SK-N-SH treated with all-trans-retinoic acid at 6 μM for 48 hours (cell line): ENCODE measurements at places on chromosomes 4 and X.

DNA sequence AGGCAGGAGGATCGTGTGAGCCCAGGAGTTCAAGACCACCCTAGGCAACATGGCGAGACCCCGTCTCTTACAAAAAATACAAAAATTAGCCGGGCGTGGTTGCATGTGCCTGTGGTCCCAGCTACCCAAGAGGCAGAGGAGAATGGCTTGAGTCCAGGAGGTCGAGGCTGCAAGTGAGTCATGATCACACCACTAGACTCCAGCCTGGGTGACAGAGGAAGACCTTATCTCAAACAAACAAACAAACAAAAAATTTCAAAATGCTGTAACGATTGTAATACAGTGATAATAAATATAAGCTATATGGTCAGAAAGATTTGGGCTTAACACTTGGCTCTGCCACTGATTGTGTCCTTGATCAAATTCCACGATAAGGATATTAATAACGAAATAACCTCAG lies 24.2 kb downstream of the SLC25A4 start:
- ATAC-seq, result no peak

DNA sequence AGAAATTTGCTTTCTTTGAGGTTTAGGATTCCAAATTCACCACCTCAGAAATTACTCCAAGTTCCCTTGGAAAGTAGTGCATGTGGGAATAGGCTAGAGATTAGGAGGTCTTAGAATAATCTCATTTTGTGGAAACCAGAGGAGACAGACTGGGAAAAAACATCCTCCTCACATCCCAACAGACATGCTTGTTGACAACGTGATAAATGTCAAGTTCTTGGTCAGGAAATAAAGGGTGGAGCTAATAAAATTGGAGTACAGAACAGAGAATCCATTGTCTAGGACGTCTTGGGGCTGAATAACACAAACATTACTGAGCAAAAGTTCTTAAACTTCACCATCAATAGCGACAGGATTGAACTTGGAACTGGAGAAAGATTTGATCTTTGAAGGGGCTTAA lies 233.4 kb downstream of the PABPC4L start:
- no peak for ATAC-seq

GRCh38 chr4:56235725-56236124 lies 151.6 kb downstream of the AASDH start:
- ATAC-seq, result no peak

GRCh38 chr4:47662975-47663374 lies 174.9 kb downstream of the CORIN start:
- ATAC-seq, result no peak

- ATAC-seq, result no peak
Measured at GRCh38 chr4:65600656-65601055, 69.6 kb downstream of the EPHA5 start.

DNA sequence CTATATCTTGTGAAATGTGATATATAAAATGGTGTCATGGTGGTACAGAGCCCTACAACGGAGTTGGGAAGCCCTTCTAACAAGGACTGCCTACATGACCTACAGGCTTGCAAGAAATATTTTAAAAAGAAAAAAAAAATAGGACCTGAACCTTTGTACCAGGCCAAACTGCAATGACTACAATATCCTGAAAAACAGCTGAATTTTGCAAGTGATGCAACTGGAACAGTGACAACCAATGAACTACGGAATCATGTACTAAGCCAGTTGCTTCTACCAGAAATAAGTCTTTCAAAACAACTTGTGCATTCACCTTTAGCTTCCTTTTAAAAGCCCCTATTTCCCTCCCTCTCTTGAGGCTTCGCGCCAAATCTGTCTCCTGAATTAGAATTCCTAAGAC lies 58.4 kb downstream of the PDGFC start:
- no peak for ATAC-seq

DNA sequence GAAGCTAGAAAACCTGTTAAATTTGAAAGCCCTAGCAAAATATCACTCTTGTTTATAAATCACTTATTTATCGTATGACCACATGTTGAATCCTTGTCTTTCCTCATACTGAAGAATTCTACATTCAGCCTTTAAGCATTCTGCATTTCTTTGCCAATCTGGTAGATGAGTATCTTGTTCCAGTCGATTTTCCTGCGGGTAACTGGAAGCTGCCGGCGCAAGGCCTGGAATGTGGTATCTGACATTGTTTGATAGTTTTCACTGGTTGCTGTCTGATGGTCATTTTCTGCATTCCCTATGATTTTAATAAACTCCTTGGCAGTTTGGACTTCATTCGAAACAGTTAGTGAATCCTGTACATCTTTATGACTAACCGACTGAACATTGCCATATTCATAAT lies 13.7 kb upstream of the PHKA1 start:
- no peak for ATAC-seq
